ENCODE measurements at places on chromosomes 3 and 15.

GRCh38 chr15:38828031-38828532, 263.5 kb upstream of the RASGRP1 start:
- DNase-seq: no peak

DNA sequence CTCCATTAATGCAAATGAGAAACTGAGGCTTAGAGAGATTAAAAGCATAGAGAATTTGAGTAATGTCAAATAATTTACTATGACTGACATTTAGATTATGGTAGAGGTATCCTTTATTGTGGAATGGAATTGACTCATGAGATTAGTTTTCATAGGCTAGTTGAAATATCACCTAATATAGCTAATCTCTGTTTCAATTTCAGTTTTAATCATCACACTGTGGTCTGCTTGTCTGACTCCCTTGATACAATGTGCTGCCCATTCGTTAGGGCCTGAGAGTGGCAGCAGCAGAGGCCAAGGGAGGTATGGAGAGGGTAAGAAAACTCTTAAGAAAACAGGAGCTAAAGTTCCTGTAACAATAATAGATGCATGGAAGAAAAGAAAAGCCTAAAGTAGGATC, 13.2 kb upstream of the ZBTB20 start:
- no peak for DNase-seq

GRCh38 chr15:59436774-59437141, 1.2 kb upstream of the FAM81A start:
- no peak for DNase-seq

DNA sequence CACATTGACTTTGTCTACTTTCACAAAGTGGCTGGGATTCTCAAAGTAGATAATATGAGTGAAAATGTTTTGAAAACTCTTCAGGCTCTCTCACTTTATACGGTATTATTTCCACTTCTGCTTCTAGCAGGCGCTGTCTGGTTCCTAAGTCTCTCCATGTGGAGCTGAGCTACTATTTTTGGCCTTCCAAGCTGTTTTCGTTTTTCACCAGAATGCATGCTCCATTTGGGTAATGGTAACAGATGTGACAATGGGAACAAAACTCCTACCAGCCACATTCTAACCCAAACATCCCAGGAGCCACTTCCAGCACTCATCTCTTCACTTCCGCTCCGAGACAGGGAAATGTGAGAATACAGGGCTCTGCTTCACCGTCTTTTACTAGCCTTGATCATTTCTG, 586.7 kb downstream of the NTRK3 start:
- DNase-seq: no peak

DNA sequence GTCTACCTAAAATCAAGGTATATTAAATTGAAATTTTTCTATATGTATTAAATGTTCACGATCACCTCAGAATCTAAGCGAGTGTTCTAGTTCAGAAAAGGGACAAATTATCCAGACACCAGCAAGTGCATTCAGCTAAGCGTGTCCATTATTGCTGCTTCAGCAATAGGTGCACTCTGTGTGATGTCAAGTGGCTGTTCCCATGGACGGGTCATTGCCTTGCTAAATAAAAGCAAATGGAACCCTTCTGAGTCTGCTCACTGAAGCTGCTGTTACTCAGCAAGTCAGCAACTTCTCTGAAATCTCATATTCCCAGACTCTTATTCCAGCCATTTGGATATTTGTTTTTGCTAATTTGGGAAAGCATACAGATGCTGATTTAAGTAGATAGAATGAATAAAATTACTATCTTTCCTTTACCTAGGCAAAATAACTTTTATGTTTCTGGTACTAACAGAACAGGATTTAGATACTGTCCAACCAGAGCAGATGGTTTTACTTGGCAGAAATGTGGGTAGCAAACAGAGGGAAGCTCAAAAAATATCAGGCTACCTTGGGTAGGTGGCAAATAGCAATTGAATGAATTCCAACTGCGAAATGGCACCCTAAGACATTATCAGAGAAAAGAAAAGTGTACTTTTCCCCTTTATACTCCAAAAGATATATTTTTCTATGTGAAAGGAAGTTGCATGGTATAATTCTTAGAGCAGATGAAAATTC, 407.0 kb downstream of the GAP43 start:
- DNase-seq: no peak

DNA sequence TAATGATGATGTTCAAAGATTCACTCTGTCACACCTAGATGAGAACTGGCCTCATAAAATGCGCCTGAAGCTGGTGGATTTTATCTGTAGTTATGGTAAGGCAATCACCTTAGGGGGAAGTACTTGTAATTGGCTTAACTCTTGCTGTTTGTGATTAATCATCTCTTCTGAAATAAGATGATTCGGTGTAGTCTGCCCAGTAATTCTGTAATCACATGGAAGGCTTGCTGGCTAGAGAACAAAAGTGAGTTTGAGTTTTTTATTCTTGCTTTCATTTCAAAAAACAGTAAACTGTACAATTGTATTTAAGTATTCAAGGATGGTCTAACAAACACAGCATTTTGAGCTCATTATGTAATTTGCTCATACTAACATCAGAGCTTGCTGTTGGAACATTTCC, 72.1 kb downstream of the OTOL1 start:
- DNase-seq: no peak

DNA sequence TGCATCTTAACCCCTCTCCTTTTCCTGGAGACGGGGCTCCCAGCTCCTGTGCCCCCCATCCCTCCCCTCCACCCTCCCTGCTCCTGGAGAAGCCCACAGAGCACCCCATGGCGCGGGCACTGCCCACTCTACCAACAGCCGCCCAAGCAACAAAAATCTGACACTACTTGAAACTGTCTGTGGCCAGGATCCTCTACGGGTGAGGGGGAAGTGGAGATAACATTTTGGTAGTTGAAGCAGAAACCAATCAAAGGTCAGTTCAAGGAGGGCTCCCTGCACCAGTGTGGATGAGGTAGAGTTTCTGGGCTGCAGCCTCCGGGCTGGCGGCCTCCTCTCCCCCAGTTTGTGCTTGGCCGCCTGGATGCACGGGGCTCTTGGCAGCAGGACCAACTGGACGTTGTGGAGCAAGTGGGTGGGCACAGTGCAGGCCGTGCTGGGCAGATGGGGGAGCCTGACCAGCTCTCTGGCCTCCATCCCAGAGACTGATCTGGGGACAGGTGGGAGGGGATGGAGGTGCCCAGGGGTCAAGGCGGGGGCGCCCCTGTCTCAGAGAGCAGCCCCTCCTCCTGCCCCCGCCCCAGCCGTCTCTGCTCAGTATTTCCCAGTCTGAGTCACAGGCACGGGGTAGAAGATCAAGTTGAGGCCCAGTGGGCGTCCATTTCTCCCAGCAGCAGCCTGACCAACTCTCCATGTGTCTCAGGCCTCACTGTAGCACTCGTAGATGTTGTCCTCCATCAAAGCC, 12.8 kb downstream of the H1-8 start:
- DNase-seq: no peak

GRCh38 chr15:80852676-80853075, 73.5 kb downstream of the CEMIP start:
- no peak for DNase-seq

DNA sequence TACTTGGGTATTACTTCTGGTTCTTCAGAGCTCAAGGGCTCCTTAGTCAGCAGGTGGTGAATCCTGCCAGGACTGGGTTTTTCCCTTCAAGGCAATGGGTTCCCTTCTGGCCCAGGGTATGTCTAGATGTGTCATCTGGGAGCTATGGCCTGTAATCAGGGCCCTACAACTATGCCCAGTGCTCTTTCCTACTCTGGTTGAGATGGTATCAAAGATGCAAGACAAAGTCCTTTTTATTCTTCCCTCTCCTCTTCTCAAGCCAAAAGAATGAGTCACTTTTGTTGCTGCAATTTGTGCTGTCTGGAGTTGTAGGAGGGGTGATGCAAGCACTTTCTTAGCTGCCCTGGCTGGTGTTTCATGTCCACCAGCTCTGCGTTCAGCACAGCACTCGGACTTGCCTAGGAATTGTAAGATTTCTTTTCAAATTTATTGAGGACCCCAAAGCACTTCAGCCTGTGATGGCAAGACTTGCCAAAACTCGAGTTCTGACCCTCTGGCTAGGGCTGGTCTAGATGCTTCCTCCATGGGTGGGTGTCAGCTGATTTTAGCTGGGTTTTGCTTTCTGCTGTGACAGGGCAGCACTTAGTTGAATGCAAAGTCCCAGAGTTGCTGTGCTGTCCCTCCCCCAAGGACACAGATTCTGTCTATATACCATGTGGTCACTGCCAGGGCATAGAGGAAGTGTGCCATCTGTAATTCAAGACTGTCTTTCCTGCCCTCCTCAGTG, 129.2 kb upstream of the CBLB start:
- no peak for DNase-seq

DNA sequence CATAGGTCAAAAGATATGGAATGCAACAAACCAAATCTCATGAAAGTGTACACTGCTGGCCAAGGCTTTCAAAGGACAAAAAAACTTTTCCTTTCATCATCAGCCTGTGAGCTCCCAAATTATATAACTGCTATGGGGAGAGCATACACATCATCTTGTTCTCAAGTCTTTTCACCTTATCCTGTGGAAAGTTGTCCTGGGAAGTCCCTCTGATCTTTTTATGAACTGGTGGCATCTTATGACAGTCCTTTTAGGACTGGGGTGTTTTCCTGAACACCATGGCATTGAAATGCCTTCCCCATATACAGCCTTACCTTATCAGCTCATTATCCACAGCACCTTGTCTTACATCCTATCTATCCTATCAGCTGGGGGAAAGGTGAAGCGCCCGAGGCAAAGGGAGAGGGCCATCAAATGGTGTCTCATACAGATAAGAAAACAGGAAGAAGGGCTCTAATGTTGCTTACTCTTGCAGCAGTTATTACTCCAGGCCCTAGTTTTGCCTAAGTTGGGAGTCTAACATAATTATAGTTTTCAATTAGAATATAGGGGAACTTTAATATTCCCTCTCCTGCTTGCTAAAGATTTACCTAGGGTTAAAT, 61.5 kb upstream of the GOLIM4 start:
- DNase-seq: no peak

DNA sequence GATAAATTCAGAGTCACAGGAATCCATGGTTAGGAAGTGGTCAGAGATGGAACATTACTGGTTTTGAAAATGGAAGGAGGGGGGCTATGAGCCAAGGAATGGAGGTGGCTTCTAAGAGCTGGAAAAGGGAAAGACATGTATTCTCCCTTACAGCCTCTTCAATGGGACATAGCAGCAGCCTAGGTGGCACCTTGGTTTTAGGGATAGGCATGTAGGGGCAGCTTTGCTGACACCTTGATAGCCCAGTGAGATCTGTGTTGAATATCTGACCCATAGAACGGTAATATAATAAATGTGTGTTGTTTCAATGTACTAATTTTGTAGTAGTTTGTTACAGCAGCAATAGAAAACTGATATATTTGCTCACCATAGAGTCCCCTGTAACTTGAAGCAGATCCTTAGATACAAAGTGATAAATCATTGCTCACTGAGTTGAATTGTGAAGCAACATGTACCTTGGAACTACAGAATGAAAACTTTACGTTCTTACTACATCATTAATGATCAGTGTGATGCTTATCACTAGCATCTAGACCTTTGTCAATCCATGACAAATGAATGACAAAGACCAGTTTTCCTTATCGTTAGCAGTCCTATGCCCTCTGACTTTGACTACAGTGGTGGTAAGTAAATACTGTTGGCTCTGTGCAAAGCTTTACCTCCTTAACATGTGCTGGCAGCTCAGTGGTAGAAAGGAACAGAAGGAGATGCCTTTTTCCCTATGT, 53.8 kb downstream of the TMEM45A start:
- no peak for DNase-seq

- no peak for DNase-seq
Observed at GRCh38 chr3:105700575-105700974, 168.2 kb downstream of the CBLB start.

DNA sequence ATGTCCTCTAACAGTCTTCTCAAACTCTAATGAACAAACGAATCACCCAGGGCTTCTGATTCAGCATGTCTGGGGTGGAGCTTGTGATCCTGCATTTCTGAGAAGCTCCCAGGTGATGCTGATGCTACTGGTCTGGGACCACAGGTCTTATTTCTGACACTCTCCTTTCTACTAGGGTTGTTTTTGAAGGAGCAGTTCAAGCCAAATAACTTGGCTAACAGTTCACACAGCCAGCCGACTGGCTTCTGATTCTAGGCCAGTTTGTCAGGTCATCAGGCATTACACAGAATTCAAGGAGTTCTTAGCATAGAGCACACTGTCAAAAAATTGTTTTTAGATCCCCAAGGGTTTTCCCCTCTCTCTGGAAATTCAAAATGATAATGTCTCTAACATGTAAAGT, 100.7 kb downstream of the TIGIT start:
- no peak for DNase-seq

DNA sequence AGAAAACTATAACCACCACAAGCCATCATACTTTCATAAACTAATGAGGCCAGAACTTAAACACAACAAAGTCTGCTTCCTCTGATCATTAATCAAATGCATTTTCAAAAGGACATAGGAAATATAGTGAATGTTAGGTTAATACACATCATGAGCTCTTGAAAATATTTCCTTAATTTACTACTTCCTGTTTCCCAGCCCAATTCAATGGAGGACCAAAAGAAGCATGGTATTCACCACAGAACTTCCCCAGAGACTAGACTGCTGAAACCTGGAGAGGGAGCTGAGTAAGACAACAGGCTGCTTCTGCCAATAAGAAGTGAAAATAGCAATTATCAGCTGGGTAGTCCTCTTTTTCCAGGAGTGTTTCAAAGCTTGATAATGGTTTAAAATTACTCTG, 250.3 kb downstream of the ULK4 start:
- DNase-seq: no peak

GRCh38 chr3:167969548-167969947, 126.2 kb downstream of the GOLIM4 start:
- no peak for DNase-seq

DNA sequence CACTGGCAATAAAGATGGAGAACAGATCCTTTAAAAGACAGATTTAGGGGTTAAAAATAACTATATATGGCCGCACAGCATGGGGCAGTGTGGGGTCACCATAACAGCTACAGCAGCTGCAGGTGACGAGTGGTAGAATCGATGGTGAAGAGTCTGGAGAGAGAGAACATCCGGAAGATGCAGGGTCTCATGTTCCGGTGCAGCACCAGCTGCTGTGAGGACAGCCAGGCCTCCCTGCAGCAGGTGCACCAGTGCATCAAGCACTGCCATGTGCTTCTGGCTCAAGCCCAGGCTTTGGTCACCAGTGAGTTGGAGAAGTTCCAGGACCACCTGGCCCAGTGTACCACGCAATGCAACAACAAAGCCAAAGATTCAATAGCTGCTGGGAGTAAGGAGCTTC, 93.7 kb upstream of the IMPG2 start:
- DNase-seq: no peak

DNA sequence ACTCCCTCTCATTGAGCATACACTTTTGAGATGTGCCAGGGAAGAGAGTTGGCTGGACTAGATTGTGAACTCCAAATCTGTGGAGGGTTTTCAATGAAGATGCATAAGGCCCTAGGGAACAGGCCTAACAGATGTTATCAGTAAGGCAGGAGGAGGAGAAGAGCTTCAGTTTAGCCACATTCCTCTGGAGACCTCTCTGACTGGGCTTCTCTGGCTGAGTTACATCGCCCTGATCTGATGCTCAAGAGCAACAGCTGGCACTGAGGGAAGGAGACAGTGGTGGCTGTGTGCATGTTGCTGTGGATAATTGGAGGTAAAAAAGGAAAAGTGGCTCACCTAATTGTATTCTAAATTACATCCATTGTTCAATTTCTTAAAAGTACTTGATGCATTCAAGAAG, 206.4 kb upstream of the CFAP20DC start:
- DNase-seq: no peak
